ENCODE measurements at places on chromosomes 16 and 17.
A peak's percentile ranks its signal among the peaks of the same experiment; 100 is the strongest.

- DNase-seq, result no peak
Observed at GRCh38 chr17:8332688-8333087, 7.0 kb upstream of the ODF4 start.

DNA sequence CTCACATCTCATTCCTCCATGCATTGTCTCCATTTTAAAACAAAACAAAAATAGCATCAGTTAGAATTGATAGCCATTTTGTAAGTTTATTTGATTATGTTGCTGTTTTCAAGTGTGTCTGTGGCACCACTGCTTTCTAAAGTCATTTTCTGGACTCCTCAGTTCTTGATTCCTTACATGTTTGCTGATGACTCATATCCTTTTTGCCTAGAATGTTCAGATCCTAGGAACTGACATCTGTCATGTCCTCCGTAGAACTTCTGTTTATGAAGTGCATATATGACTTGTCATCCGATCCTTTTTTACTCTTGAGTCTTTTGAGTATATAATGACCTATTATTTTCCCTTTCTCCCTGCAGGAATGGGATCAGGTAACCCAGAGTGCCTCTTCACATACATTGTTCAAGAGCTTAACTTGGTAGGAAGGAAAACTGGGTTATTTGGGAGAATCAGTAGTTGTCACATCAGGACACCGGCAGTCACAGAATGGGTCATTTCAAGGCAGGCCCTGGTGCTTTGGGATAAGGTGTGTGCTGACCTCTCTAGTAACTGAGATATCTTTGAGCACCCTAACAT lies 69.2 kb downstream of the MAP2K4 start:
- peak; percentile 80 for DNase-seq

- DNase-seq, result peak; percentile 86
Observed at GRCh38 chr16:22898874-22899348, 84.9 kb downstream of the HS3ST2 start.

DNA sequence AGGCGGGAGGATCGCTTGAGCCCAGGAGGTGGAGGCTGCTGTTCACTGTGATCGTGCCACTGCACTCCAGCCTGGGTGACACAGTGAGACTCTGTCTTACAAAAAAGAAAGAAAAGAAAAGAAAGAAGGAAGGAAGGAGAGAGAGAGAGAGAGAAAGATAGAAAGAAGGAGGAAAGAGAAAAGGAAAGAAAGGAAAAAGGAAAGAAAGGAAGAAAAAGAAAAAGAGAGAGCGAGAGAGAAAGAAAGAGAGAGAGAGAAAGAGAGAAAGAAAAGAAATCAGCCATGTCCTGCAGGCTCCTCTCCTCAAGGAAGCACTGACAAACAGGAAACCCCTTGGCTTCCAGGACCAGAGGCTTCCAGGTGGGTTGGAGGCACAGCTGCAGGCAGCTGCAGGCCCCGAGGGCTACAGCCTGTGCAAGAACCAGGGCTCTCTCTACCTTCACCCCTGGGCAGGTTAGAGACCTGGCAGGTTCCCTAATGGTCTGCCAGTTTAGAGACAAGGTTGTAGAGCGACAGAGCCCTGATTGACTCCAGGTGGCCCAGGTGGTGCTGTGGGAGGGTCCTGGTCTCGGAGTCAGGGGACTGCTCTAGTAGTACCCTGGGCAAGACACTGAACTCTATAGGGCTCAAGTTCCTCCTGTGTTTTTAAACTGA lies 53.8 kb downstream of the PECAM1 start:
- DNase-seq, result no peak

- DNase-seq, result peak; percentile 89
Observed at GRCh38 chr16:55502801-55503366, 6.0 kb upstream of the LPCAT2 start.

DNA sequence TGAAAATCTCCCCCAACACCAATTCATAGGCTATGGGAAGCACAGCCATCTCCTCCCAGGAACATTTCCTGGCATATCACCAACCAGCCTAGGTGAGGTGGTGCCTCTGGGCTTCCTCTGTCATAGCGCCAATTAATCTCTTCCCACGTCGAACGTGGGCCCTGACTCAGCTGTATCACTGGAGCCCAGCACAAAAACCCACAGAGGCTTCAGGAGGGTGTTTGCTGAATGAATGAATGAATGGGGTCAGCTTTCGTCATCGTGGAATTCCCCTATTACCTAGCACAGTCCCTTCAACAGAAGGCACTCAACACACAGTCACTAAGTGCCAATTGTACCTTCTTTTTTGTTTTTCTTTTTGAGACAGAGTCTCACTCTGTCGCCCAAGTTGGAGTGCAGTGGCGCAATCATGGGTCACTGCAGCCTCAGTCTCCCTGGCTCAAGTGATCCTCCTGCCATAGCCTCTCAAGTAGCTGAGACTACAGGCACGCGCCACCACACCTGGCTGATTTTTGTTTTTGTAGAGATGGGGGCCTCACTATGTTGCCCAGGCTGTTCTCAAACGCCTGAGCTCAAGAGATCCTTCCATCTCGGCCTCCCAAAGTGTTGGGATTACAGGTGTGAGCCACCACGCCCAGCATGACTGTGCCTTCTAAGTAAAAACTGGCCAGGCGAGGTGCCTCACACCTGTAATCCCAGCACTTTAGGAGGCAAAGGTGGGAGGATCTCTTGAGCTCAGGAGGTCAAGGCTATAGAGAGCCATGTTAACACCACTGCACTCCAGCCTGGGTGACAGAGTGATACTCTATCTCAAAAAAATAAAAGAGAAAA lies 4.1 kb downstream of the ZNF688 start:
- DNase-seq, result peak; percentile 69

DNA sequence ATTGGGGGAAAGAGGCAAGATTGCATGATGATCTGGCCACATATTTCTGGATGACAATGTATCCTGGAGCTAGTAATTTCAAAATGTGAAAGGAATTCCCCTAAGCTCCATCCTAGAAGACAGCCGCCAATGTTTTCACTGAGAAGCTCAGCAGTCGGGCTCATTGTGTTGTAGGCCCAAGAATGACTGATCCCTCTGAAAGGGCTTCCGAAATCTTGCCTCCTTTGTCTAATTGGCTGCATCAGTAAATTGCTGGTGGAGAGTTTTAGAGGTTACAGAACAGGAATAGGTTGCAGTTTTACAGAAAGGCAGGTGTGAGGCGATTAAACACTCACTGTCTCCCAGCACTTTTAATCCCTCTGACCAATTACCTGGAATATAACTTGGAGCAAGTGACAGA lies 464.1 kb upstream of the SALL1 start:
- no peak for DNase-seq

DNA sequence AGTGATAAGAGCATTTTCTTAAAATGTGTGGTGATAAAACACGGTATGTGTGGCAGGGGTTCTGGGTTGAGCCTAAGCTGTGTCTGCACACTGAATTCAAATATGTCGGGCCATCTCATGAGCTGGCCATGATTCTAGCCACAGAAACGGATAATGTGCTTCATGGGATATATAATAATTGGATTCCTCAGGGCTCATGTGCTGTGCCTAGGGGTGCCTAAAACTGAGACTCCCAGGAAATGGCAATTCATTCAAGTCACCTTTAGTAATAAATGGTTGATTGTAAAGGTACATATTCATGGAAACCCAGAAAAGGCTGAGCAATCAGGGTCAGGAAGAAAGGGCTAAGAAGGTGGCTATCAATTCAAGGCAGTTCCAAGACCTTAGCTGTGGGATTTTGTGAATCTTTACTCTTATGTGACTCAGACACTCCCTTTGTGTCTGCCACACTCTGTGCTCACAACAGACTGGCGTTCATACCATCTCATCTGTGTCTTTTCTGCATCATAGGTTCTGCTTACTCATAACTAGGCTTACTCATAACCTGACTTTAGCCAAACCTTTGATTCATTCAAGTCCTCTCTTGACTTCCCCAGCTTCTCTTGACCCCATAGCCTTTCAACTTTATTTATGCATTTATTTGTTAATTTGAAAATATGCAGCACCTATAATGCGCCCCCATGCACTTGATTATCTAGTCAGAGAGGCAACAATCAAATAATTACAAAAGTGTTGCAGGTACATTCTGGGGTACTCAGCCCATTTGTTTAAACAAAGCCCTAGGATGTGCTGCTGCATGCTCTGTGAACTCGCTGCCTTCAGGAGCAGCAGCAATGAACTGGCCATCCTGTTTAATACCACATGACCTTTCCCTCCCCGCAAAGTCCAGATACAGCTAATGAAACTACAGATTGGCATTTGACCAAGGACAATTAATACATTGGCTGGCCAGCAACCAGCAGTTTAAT lies 28.4 kb upstream of the MED13 start:
- peak; percentile 99 for DNase-seq

DNA sequence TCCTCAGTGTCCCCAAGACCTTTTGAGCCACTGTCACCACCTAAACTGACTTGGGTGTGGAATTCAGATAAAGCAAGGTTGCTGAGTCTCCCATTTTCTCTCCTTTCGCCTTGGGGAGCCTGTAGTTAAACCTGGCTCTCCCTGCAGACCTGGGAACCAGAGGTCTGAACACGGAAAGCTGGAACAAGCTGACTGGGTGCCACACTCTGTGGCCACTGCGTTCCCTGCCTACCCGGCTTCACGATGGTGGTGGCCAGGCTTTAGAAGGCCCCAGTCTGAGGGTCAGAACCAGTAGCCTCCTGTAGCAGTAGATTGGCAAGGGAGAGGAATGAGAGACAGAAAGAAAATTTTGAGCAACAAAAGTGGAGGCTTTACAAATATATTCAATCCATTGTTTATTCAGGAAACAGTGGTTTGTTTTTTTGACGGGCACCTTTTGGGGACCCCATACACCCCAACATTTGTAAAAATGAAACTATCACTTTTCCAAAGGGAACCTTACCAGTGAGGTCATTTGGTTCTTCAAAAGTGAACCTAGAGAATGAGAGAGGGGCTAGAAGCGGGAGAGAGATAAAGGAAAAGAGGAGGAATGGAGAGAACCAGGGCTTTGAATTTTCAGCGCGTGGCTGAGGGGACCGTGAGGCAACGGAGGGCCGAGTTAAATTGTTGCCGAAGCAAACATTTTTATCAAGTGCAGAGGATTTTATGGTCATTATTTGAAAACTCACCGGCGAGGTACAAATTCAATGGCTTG lies 1.8 kb upstream of the HOXB8 start:
- no peak for DNase-seq

DNA sequence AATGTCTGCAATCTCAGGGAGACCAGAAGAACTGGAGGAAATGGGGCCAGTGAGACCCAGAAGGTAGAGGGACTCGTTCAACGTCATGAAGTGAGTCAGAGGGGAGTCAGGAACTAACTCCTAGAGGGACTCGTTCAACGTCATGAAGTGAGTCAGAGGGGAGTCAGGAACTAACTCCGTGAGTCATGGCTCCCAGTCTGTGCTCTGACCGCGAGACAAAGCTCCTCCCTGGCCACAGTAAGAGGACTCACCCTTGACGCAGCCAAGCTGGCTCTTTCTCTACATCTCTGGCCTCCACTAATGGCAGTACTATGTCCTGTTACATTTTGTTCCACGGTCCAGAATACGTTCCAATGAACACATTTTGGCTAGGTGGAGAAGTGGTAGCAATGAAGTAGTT lies 902.5 kb downstream of the KCNJ2 start:
- peak; percentile 96 for DNase-seq

Measured in renal cortical epithelial cell (primary cell).